ENCODE measurements at places on chromosomes 2 and 18.
A peak's percentile ranks its signal among the peaks of the same experiment; 100 is the strongest.

DNA sequence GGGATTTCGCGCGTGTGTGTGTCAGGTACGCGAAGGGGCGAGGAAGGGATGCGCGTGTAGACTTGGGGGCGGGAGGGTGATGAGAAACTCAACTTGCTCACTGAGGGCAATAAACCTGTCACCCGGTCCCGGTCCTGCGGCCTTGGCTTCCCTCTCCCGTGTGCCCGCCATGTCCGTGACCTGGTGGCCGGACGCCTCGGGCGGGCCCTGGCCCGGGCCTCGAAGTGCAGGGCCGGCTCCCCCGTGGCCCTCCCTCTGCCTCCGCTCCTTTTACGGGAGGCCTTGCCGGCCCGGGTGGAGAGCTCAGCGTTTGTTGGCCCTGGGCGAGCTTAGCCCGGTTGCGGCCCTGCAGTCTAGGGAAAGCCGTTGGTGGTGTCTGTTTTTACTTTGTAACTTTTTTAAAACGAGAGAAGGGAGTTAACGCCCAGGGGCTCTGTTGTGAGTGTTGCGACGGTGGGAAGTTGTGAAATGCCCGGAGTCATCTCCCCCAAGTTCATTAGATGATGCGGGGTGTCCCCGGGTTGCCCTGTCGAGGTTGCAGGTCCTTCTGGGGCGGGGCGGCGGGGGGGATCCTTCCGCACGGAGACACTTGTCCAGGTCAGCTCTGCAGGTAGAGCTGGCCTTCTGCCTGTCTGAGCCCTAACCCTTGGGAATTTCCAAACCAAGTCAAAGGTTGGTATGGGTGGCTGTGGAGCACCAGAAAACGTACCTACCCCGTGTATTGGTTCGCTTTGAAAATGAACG, 883 bp downstream of the SMCHD1 start:
- no peak for DNase-seq

GRCh38 chr2:206875701-206876100, 63.6 kb upstream of the CPO start:
- DNase-seq = no peak

DNA sequence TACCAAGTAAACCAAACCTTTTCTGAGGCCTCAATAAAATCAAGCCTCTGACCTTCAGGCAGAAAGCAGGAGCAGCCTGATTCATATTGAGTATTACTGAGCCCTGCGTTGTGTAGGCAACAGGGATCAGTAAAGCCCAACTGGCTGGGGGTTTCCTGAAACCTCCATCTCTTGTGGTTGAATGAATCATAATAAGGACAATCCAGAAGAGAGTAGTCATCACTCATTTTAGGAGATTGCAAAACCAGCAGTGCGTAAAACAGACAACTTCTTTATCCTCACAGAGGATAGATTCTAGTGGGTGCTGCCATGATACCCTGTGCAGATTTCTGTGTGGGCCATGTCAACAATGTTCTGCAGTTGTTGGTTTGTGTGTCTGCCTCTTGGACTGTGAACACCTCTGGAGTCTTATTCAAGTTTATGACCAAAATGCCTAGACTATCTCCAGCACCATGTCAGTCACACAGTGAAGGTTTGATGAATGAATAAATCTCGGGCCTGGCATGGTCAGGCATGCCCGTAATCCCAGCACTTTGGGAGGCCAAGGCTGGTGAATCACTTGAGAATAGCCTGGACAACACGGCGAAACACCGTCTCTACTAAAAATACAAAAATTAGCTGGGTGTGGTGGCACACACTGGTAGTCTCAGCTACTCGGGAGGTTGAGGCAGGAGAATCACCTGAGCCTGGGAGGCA, 51.8 kb upstream of the RAB27B start:
- peak; percentile 97 for DNase-seq

DNA sequence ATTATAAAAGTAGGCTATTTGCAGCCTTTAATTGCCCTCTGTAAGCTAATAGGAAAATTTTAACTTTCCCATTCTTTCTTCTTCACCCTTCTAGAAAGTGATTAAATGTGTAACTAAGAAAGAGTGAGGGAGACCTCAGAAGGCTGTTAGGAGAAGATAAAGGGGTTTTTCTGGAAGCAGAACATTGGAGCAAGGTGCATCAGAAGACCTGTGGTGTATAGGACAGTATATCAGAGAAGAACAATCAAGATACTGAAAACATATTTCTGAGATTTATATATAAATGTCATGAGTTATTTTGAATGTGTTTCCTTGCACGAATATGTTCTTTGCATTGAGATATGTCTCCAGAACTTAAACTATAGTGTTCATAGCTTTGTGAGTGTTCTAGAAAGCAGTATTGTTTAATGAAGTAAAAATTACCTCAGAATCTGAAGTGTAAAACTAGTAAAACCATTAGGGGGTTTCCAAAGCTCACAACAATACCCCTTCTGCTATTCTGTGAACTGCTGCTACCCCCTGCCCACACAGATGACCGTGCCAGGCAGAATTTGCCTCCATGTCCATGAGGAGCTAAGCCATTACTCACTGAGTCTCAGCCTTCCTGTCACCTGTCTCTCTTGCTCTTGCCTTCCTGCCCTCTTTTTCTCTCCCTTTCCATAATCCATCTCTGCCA, 537.9 kb downstream of the EPHA4 start:
- DNase-seq = no peak

- no peak for DNase-seq
These were observed 4.2 kb downstream of the UGT1A1 start for GRCh38 chr2:233764264-233764663.

GRCh38 chr18:53756610-53756972, 467.9 kb downstream of the MBD2 start:
- DNase-seq = no peak

GRCh38 chr2:215919624-215920243, 93.6 kb downstream of the MREG start:
- no peak for DNase-seq

DNA sequence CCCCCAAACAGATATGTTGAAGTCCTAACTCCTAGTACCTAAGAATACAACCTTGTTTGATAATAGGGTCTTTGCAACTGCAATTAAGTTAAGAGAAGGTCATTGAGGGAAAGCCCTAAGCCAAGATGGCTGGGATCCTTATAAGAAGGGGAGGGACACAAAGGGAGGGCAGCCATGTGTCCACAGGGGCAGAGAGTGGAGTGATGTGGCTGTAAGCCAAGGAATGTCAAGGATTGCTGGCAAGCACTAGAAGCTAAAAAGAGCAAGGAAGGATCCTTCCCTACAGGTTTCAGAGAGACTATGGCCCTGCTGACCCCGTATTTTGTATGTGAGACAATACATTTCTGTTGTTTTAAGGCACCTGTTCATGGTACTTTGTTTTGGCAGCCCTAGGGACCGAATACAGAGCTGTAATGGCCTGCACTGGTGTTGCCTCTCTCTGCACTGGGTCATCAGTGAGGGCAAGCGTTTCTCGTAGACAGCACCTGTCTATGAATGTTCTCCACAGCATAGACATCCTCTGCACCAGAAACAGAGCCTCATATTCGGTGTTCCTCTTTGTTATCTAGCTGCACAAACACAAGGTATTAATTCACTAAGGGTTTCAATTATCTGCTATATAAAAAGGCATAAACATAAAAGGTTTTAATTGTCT, 75.4 kb upstream of the AQP4 start:
- DNase-seq = no peak

GRCh38 chr2:203662951-203663350, 43.5 kb upstream of the CD28 start:
- DNase-seq = no peak

DNA sequence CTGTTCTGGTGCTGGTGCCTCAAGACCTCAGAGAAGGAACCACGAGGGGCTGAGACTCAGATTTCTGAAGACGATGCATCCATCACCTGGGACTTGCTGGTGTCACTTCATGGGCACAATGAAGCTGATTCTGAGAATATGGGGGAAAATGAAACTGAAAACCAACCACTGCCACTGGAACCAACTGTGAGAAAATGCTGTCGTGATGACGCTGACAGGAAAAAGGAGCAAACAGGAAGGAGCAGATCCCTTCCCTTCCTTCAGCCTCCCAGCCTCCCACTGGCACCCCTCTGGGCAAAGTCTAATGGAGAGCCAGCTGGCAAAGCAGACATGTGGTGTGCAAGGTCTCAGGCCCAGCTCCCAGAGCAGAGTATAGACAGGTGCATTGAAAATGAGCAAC, 109.7 kb downstream of the FOXI3 start:
- DNase-seq = no peak

GRCh38 chr18:9756933-9757470, 48.9 kb downstream of the RAB31 start:
- no peak for DNase-seq

DNA sequence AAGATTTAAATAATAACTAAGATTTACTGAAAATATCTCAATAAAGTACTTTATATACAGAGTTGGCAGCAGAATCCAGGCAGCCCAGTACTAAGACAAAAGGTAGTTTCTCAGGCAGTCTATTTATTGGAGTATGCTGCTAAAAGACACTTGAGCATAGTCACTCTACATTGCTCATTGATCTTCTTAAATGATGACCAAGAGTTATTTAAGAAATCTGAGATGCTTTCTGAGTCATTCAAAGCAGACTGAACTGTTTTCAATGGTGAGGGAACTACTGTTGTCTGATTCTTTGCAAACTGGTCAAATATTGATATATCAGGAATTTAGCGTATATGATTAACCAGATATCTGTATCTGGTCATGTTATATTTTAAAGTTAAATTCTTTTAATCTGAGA, 133.6 kb downstream of the PHLPP1 start:
- DNase-seq = no peak

DNA sequence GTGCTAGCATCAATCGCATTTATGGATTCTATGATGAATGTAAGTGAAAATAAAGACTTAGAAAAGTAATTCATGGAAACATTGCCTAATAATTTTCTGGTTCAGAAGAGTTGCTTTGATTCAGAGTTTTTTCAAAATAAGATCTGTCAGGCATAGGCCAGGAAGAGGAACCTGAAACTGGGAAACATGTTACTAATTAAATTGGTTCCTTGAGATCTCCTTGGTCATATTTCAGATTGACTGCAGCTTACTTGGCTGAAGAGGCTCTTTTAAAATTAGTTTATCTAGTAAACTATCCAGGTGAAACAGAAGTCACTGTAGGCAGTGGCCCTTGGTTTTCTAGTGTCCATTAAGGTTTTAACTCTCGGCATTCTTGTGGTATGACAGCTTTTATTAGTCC, 27.4 kb downstream of the PPP1CB start:
- DNase-seq = no peak

GRCh38 chr2:214587442-214587841, 176.6 kb downstream of the VWC2L start:
- no peak for DNase-seq

- DNase-seq = no peak
These were observed 1.6 kb downstream of the ST8SIA3 start for GRCh38 chr18:57353940-57354461.

GRCh38 chr2:190301032-190301431, 18.6 kb downstream of the HIBCH start:
- no peak for DNase-seq

GRCh38 chr2:72780477-72780876, 45.4 kb downstream of the EXOC6B start:
- peak; percentile 50 for DNase-seq

DNA sequence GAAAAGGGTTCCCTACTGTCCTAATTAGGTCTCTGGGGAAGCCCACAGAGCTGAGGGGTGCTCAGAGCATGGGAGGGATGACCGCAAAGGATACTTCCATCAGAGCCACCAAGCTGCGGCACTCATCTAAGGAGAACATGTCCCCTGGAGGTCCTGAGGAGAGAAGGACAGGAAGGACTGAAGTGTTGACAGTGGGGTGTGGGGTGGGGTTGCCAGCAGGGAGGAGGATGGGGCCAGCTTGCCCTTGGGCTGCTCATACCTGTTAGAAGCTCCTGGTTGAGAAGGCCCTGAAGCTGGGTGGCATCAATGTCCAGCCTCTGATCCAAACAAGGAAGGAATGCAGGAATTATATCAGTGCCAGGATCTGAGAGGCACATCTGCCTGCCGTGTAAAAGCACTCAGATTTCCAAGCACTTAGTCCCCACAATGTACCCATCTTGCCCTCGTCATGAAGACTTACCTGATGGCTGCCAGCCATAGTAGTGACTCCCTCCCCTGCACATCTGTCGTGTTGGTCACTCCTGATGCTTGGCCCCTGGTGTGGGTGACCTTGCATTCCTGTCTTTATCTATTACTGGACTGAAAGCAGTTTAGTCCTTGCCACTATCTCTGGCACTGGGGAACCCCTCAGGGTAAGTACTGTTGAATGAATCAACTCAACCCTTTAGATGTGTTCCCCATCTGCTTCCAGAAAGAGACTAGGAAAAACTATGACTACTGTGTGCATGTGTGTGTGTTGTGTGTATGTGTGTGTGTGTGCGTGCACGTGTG, 68.9 kb downstream of the CAPN13 start:
- DNase-seq = no peak

DNA sequence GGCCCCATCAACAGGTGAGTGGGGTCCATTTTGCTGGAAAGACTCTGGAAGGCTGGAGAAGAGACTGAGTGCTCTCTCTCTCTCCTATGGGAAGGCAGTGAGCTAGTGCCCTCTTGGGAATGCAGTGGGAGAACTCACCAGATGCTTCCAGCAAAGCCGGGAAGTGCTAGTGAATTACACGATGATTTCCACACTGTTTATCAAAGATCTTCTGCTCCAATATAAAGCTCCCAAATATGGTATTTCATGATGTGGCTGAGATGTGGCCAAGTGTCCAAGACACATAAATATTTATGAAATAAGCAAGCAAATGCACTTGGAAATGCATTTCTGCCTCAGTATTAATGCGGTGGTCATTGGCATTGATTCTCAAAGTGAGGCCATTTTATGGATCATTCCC, 135.9 kb downstream of the VAPA start:
- no peak for DNase-seq

GRCh38 chr2:137156221-137156844, 391.0 kb downstream of the THSD7B start:
- DNase-seq = no peak

DNA sequence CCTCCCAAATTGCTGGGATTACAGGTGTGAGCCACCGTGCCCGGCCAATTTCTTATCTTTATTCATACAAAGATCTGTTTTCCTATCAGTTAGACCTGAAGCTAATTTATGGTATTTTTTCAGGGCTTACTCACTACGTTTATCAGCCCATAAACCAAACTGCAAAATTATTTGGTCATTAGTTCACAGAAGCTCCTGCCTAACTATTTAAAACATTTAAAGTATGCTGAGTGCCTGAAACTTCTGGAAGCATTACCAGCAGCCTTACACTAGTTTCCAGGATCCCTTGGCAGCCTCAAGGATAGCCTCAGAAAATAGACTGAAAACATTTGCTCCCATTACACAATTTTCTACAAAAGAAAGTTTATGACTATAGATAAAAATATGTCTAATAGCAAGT, 68.8 kb downstream of the GALNT13 start:
- no peak for DNase-seq

DNA sequence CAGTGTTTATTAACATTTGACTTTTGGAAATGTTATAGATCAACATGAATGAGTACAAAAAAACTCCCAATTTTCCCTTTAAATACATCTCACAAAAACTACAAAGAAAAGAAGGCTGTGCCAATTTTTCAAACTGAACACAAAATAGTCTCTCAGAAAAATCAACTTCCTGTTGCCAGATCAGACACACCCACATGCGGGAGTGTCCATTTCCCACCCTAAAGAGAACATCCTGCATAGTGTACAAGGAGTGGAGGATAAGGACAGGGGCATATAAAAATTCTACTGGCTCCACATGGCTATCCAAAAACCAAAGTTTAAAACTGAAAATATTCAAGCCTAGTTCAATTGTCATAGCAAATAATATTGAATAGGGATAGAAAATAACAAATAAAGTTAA, 165.3 kb downstream of the ATAD2B start:
- DNase-seq = no peak

- no peak for DNase-seq
These were observed 90.6 kb upstream of the UXS1 start for GRCh38 chr2:106284691-106285202.

GRCh38 chr18:50061876-50062517, 132.9 kb downstream of the MYO5B start:
- DNase-seq = no peak

All from PC-9 (cell line).